G401 (cell line): ENCODE measurements at places on chromosomes 7 and 10. TPM values are rescaled to one million over a fixed set of nuclear protein-coding genes. Genes with fewer than 3 reads are reported as not detected.
A peak's percentile ranks its signal among the peaks of the same experiment; 100 is the strongest.

DNA sequence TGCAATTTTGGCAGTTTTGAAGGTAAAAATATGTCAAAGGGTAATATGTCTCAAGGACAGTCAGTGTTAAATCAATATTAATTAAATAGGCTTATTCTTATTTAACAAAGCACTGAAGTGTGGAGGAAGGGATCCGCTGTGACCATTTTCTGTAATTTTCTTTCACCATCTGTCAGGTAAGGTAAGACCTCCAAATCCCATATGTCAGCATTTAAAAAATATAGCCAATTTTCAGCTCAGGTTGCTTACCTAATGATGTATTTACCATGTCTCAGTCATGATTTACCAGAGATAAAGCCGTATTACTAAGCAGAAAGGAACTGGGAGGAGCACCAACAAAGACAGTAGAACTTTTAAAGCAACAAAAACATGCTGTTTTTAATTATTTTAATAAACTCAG lies 683.9 kb downstream of the CCSER2 start:
- peak; percentile 7 for DNase-seq

Gene NEUROD6
- total RNA-seq = not detected in 2 replicates

GRCh38 chr7:105782391-105783042 lies 93.9 kb downstream of the ATXN7L1 start:
- no peak for DNase-seq

- DNase-seq = no peak
These were observed 7.3 kb upstream of the FEZF1 start for GRCh38 chr7:122311734-122312450.

Gene KCTD7
- 6.9 and 9.1 TPM in 2 replicates for total RNA-seq

Gene PCGF6
- 22.6 and 37.2 TPM in 2 replicates for total RNA-seq

DNA sequence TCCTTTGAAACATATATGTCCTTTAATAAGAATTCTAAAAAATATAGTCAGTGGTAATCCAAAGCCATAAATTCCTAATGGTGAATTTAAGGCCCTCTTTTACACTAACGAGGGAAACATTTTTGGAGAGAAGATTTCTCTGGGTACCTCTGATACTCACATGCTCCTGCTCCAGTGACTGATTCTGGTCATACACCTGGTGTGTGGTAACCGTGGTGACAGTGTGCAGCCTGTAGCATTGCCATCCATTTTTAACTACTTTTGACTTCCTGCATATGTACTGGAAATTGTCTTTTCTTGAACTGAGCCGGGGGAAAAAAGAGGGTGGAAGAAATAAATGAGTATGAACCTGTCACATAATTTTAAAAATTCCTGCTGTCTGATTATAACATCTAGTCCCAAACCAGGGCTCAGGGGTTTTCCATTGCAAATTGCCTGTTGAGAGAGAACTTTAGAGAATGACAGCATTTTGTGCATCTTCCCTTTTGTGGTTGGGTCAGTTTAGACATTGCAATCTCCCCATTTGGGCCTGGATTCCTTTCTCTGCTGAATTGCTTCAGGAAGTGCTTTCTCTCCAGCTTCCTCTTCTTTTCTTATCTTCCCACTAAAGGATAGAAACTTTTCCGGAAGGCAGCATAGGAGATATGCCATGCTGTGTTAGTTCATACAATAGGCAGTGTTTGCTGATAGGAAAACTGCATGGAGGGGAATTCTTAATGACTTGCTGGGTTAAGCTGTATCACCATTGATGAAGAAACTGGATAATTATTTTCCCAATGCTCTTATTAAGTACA lies 125.5 kb downstream of the GRM3 start:
- no peak for DNase-seq

DNA sequence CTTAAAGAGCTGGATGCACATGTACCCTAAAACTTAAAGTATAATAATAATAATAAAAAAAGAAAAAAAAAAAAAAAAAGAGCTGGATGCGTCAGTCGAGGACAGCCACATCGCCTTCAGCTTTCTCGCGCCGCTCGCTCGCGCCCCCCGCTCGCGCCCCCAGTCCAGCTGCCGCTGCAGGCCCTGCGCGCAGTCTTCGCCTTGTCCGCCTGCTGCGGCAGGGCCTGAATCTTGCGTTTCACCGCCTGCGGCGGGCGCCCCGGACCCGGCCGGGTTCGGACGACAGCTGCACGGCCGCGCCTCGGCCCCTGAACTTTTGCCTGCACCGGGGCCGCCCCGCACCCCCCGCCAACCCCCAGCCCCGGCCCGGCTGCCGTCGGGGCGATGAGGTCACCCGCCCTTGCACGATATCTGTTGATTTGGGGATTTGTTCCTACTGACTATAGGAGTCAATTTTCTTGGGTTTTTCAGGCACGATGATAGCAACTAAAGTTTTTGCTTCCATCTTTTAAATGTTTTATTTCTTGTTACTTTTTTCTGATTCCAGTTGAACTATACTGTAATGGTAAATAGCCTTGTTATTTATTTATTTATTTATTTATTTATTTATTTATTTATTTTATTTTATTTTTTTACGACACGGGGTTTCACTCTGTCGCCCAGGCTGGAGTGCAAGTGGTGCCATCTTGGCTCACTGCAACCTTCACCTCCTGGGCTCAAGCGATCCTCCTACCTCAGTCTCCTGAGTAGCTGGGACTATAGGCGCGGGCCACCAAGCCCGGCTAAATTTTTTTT lies 33.5 kb upstream of the CPN1 start:
- no peak for DNase-seq

GRCh38 chr7:22111661-22112060 lies 166.0 kb upstream of the CDCA7L start:
- DNase-seq = no peak

Gene TET1
- total RNA-seq = 3.1 and 6.7 TPM in 2 replicates

DNA sequence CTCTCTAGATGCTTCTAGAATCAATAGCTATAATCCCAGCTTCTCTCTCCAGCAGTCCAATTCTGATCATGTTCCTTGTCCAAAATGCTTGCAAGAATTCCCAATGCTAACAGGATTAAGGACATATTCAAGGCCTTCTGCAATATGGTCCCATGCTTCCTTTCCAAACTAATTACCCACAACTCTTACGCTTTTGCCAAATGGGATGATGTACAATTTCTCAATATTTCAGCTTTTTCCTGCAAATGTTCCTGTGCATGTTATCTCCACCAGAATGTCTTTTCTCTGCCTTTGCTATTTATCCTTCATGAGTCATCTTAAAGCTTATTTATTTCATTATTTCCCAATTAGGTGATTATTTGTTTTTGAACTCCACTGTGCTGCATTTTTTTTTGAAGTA lies 556.4 kb downstream of the SORCS1 start:
- DNase-seq = no peak

DNA sequence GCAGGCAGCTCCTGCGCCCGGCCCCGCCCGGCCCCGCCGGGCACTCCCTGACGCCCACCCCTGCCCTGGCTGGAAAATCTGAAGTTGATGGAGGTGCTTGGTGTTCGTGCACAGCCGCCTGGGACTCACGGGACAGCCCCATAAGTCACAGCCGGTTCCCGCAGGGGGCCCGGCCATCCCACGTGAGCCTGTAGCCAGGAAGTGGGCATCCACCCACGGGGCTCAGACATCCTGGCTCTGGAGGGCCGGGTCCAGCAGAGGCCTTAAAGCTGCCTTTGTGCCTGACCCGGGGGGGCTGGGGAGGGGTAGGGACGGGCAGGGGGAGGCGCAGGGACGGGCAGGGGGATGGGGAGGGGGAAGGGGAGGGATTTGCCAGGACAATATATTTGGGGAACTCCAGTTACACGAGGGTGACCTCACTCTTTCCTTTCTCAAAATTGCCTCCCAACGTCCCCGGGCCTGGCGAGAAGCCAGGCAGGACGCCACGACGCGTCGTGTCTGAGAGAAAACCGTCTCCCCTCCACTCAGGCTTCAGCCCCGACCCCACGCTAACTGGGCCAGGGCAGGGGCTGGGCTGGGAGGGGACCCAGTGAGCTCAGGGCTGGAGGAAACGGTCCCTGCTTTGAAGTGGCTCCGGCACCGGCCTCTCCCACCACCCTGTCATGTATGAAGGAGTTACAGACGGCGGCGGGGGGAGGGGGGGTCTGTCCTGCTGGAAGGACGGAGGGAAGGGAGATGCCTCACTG lies 82.1 kb upstream of the PDGFA start:
- no peak for DNase-seq

Gene C7orf57
- 0.47 and 0.49 TPM in 2 replicates for total RNA-seq

- DNase-seq = no peak
These were observed 1.1 kb upstream of the SMIM30 start for GRCh38 chr7:113119429-113119828.

GRCh38 chr7:138186951-138187351 lies 110.7 kb downstream of the AKR1D1 start:
- no peak for DNase-seq

GRCh38 chr7:25940086-25940906 lies 211.7 kb upstream of the NFE2L3 start:
- DNase-seq = no peak

Gene LAMB1
- total RNA-seq = 4.3 and 5.9 TPM in 2 replicates

Gene BTBD16
- total RNA-seq = not detected in 2 replicates

Gene CDK1
- total RNA-seq = 337 and 365 TPM in 2 replicates

GRCh38 chr10:129586898-129587443 lies 119.9 kb downstream of the MGMT start:
- DNase-seq = no peak
